ENCODE measurements at places on chromosomes 2 and 18. TPM values are rescaled to one million over a fixed set of nuclear protein-coding genes. Genes with fewer than 3 reads are reported as not detected.

The METAP1D gene
- total RNA-seq: 5.4 TPM

DNA sequence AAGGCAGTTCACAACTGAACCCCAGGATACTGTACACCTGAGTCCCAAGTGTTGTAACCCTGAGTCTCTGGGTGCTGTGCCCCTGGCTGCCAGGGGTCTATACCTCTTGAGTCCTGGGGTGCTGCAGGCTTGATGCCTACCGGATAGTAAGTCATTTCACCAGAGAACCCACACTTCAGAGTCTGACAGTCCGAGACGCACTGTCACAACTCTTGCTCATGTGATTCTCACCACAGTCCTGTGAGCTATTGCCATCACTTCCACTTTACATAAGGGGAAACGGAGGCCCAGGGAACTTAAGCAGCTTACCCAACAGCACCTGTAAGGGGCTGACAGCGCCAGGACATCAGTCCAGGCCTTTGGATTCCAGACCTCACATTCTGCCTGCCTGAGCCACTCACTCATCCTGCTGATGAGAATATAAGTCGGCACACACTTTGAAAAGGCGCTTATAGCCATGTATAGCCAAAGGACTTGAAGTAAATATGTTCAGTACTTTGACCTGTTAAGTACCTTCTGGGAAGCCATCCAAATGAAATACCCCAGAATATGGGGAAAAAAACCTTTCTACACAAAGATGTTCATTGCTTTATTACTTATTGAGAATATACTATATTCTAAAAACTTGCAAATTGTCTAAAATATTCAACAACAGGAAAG lies 180.7 kb upstream of the ID2 start:
- DNase-seq: no peak
- no peaks in the 10 kb centered on the region for H3K36me3 ChIP-seq
- H3K4me3 ChIP-seq: no peak overlapping the region
- H3K27ac ChIP-seq: no peak overlapping the region
- H3K27me3 ChIP-seq: peaks cover 24% of the 10 kb centered on the region

DNA sequence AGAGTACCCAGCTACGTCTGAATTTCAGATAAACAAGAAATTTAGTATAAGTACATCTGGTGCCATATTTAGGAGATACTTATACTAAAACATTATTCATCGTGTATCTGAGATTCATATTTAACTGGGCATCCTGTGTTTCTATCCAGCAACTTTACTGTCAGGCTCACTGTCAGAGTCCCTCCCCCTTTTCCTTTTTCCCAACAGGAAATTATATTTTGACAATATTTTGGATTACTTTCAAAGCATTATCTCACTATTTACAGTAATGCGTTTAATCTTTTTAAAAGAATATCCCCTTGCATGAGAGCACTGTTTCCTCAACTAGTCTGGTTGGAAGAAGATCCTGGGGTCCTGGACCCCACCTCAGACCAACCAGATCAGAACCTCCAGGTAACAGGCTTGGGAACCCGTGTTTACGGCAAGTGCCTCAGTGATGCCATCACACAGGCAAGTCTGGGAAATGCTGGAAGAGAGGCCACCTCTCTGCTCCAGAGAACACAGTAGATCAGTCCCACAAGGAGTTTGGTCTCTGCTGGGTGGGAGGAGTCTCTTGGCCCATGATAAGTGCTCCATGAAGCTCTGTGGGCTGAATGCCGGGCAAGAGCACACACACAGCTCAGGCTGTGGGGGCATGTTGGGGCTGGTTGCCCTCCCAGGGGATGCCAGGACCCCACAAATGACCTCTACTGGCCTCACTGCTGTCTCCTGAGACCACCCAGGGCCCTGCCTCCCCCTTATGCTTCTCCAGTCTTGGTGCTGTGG lies 84.2 kb upstream of the UXS1 start:
- H3K27me3 ChIP-seq: no peaks in the 10 kb centered on the region
- DNase-seq: no peak
- H3K27ac ChIP-seq: no peak overlapping the region
- no peaks in the 10 kb centered on the region for H3K36me3 ChIP-seq

DNA sequence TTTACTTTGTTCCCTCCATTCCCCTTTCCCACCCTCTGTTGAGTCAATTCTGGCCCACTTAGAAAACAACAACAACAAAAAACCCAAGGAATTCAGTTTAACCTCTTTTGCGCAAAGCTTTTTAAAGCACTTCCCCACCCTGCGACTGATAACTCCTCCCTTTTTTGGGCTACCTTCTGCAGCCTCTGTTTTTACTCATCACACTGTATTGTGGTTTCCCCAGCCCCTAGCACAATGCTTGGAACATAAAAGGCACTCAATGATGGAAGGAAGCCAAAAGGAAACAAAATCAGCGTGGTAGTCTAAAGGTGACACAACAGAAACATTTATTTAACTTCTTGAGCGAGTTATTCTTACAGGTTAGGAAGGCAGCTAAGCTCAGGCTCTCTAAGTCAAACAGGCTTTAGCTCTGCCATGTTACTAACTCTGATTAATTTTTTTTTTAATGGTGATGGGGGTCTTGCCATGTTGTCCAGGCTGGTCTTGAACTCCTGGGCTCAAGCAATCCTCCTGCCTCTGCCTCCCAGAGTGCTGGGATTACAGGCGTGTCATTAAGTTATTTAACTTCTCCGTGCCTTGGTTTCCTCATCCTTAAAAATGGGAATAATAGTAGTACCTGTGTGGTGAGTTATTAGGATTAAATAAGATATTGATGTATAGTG lies 1.3 kb downstream of the CEP68 start:
- DNase-seq: no peak
- H3K27me3 ChIP-seq: peaks cover 1% of the 10 kb centered on the region
- H3K4me3 ChIP-seq: peak overlapping the region; percentile 90
- peak overlapping the region; percentile 78 for H3K27ac ChIP-seq
- peaks cover 25% of the 10 kb centered on the region for H3K4me1 ChIP-seq

GRCh38 chr2:183459466-183459865 lies 335.2 kb downstream of the NUP35 start:
- no peak overlapping the region for H3K4me3 ChIP-seq
- H3K27ac ChIP-seq: no peak overlapping the region
- H3K36me3 ChIP-seq: no peaks in the 10 kb centered on the region
- no peaks in the 10 kb centered on the region for H3K4me1 ChIP-seq

DNA sequence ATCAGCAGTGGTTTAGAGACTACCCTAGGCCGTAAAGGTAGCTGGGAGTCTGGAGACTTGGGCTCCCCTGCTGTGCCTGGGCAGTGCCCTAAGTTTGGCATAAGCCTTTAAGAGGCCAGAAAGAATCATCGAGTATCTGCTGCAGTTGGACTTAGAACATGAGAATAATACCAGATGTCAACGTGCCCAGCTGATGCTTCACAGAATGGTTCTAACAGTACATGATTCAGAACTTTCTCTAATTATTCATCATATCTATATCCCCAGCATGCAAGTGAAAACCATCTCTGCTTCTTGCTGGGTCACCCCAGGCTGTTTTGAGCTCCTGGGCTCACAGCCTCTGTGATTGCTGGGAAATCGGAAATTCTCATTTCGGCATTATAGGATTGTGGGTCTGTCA lies 118.1 kb downstream of the NCK2 start:
- no peak overlapping the region for H3K4me3 ChIP-seq
- peaks cover 2% of the 10 kb centered on the region for H3K27me3 ChIP-seq
- no peak for DNase-seq
- no peaks in the 10 kb centered on the region for H3K36me3 ChIP-seq
- H3K27ac ChIP-seq: no peak overlapping the region
- peaks cover 31% of the 10 kb centered on the region for H3K4me1 ChIP-seq

The TYMS gene
- total RNA-seq: 129 TPM

DNA sequence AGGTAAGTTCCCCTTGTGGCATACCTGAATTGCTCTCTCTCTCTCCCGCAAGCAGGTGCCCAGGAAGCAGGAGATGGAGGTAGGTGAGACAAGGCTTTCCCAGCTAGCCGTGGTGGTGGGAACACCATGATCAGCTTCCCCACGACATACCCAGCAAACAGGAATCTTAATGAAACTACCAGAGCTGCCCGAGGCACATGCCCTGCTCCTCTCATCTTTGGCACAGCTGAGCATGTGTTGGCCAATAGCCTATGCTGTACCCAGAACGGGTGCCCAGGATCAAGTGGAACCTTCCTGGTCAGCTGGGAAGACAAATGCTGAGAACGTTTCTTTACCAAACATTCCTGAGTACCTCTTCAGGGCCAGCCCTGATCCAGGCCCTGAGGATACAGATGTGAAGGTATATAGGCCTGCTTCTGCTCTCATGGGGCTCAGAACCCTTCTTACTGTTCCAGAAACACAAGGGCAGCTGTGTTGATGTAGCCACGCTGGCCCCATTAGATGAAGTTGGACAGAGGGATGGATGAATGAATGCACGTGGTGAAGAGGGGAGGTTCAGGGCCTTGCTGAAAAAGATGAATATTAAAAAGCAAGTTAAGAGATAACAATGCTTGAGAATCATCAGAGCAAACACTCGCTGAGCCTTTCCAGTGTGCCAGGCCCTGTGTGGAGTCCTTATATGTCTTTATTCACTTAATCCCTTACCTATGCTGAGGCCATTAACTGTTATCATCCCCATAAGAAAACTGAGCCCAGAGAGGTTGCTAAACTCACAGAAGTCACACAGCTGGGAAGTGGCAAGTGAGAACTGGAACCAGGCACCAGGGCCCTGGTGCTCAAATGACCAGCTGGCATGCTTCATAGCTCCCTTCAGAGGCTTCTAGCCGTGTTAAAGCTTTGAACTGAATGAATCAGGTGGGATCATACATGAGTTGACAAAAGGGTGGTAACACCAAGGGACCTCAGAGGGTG lies 68.8 kb upstream of the TMEM247 start:
- H3K27me3 ChIP-seq: peaks cover 7% of the 10 kb centered on the region
- H3K4me3 ChIP-seq: no peak overlapping the region
- no peak for DNase-seq
- H3K4me1 ChIP-seq: peaks cover 32% of the 10 kb centered on the region

DNA sequence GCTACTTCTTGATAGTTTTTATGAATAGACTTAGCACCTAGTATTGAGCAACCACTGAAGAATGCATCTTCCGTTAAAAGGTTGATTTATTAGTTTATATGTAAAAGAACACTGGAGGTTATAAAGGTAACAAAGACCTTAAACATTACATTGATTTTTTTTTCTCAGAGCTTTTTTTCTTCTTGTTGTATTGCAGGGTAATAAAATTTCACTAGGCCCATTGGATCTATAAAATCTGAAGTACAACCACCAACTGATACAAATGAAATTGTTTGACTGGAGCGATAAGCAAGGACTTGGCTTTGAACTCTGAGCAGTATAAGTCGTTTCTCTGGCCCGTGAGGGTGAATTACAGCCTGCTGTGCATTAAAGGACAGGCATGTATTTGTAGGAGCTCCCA lies 344.0 kb downstream of the LRRTM1 start:
- DNase-seq: no peak
- no peak overlapping the region for H3K4me3 ChIP-seq
- no peaks in the 10 kb centered on the region for H3K4me1 ChIP-seq
- H3K27me3 ChIP-seq: peaks cover 8% of the 10 kb centered on the region
- H3K27ac ChIP-seq: no peak overlapping the region

The SOX11 gene
- not detected for total RNA-seq

- H3K27ac ChIP-seq: no peak overlapping the region
- H3K27me3 ChIP-seq: peaks cover 6% of the 10 kb centered on the region
- no peaks in the 10 kb centered on the region for H3K4me1 ChIP-seq
- H3K4me3 ChIP-seq: no peak overlapping the region
- DNase-seq: no peak
- H3K36me3 ChIP-seq: no peaks in the 10 kb centered on the region
Observed at GRCh38 chr18:2050702-2051201, 520.6 kb downstream of the METTL4 start.

GRCh38 chr2:235358981-235359471 lies 134.8 kb upstream of the AGAP1 start:
- H3K27me3 ChIP-seq: peaks cover 4% of the 10 kb centered on the region
- peak; percentile 62 for DNase-seq
- peaks cover 11% of the 10 kb centered on the region for H3K4me1 ChIP-seq
- no peak overlapping the region for H3K27ac ChIP-seq

DNA sequence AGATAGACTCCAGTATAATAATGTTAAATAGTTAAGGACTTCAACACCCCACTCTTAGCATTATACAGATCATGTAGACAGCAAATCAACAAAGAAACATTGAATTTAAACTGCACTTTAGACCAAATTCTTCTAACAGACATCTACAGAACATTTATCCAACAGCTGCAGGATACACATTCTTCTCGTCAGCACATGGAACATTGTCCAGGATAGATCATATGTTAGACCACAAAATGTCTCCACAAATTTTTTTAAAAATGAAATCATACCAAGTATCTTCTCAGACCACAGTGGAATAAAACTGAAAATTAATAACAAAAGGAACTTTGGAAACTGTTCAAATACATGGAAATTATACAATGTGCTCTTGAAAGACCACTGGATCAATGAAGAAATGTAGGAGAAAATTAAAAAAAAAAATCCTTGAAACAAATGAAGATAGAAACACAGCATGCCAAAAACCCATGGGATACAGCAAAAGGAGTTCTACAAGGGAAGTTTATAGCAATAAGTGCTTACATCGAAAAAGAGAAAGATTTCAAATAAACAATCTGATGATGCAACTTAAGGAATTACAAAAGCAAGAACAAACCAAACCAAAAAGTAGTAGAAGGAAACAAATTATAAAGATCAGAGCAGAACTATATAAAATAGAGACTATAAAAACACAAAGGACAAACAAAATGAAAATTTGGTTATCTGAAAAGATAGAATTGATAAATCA lies 12.3 kb upstream of the SPP2 start:
- H3K27ac ChIP-seq: no peak overlapping the region
- H3K4me1 ChIP-seq: no peaks in the 10 kb centered on the region
- H3K4me3 ChIP-seq: no peak overlapping the region
- H3K27me3 ChIP-seq: peaks cover 2% of the 10 kb centered on the region
- no peak for DNase-seq
- no peaks in the 10 kb centered on the region for H3K36me3 ChIP-seq

DNA sequence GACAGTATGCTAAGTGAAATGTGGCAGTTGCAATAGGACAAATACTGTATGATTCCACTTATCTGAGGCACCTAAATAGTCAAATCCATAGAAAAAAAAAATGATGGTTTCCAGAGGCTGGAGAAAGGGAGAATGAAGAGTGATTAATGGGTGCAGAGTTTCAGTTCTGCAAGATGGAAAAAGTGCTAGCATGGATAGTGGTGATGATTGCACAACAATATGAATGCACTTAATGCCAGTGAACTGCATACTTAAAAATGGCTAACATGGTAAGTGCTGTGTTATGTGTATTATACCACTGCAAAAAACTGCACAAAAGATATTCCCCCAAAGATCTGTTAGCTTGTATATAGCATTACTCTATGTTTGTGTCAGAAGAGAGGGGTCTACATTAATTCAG lies 185.4 kb downstream of the INHBB start:
- H3K27ac ChIP-seq: no peak overlapping the region
- peaks cover 8% of the 10 kb centered on the region for H3K4me1 ChIP-seq
- H3K27me3 ChIP-seq: peaks cover 13% of the 10 kb centered on the region
- no peaks in the 10 kb centered on the region for H3K36me3 ChIP-seq

The CPS1 gene
- total RNA-seq: 2.2 TPM

GRCh38 chr2:40177366-40177765 lies 274.5 kb downstream of the SLC8A1 start:
- no peak for DNase-seq
- no peak overlapping the region for H3K27ac ChIP-seq
- no peak overlapping the region for H3K4me3 ChIP-seq
- peaks cover 3% of the 10 kb centered on the region for H3K27me3 ChIP-seq
- H3K4me1 ChIP-seq: peaks cover 63% of the 10 kb centered on the region
- peaks cover 21% of the 10 kb centered on the region for H3K36me3 ChIP-seq

- H3K27ac ChIP-seq: peak overlapping the region; percentile 74
- peaks cover 29% of the 10 kb centered on the region for H3K36me3 ChIP-seq
- peaks cover 17% of the 10 kb centered on the region for H3K4me1 ChIP-seq
- H3K27me3 ChIP-seq: no peaks in the 10 kb centered on the region
- DNase-seq: peak; percentile 83
Observed at GRCh38 chr2:86747711-86748639, 27.9 kb downstream of the RMND5A start.

GRCh38 chr18:79574938-79575525 lies 104.6 kb upstream of the CTDP1 start:
- H3K4me3 ChIP-seq: no peak overlapping the region
- no peak for DNase-seq
- H3K36me3 ChIP-seq: peaks cover 19% of the 10 kb centered on the region
- H3K4me1 ChIP-seq: peaks cover 8% of the 10 kb centered on the region
- peaks cover 13% of the 10 kb centered on the region for H3K27me3 ChIP-seq
